ENCODE measurements at places on chromosomes 5 and 9. TPM values are rescaled to one million over a fixed set of nuclear protein-coding genes. Genes with fewer than 3 reads are reported as not detected.

The AFAP1L1 gene
- 20.8 TPM for total RNA-seq

DNA sequence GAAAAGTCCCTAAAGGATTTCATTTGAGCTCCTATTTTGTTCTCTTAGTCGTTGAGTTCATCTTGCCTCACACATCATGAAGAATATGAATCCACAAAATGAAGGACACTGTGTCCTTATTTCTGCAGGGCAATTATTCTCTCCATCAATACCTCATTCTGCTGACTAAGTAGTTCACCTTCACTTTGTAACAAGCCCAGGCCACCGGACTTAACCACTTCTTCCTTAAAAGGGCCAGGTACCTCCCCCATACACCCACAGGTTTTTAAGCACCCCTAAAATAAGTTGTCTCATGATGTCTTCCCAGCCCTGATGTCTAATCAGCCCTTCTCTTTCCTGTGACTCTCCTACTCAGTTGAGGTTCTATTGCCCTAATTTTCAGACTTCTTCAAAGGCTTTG is 67.1 kb upstream of the PLPP6 start:
- DNase-seq = no peak

DNA sequence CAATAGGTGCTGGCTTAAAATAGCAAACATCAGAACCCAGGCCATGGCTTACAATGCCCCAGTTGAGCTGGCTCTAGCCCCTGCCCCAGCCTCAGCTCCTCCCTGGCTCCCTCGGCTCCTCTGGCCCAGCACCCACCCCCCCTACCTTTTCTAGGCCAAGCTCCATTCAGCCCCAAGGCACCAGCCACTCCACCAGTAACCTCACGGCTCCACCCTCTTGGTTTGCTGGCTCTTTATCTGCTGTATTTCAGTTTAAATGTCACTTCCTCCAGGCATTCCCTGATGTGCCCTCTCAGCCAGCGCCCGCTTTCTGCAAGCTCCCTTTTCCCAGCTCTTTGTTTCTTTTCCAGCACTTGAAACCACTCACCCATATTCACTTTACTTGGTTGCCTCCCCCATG is 10.6 kb downstream of the C1QTNF2 start:
- no peak for DNase-seq

DNA sequence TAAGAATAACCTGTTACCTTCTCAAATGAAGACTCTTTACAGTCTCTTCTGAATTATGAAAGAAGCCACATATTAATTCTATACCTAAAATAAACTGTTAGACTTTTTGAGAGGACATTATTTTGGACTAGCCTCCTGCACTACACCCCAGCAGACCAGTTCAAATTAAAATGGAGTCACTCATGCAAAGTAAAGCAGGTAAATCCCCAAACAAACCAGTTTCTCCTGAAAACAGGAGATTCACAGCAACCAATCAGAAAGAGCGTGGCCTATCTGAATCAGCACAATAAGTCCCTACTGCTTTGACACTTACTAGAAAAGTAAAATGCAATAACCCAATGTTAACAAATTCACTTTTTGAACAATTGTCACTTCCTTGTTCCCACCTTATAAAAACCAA is 58.8 kb downstream of the PTBP3 start:
- no peak for DNase-seq

- DNase-seq = no peak
Observed at GRCh38 chr5:100479079-100479688, 56.0 kb upstream of the FAM174A start.

The EIF4E1B gene
- not detected for total RNA-seq

DNA sequence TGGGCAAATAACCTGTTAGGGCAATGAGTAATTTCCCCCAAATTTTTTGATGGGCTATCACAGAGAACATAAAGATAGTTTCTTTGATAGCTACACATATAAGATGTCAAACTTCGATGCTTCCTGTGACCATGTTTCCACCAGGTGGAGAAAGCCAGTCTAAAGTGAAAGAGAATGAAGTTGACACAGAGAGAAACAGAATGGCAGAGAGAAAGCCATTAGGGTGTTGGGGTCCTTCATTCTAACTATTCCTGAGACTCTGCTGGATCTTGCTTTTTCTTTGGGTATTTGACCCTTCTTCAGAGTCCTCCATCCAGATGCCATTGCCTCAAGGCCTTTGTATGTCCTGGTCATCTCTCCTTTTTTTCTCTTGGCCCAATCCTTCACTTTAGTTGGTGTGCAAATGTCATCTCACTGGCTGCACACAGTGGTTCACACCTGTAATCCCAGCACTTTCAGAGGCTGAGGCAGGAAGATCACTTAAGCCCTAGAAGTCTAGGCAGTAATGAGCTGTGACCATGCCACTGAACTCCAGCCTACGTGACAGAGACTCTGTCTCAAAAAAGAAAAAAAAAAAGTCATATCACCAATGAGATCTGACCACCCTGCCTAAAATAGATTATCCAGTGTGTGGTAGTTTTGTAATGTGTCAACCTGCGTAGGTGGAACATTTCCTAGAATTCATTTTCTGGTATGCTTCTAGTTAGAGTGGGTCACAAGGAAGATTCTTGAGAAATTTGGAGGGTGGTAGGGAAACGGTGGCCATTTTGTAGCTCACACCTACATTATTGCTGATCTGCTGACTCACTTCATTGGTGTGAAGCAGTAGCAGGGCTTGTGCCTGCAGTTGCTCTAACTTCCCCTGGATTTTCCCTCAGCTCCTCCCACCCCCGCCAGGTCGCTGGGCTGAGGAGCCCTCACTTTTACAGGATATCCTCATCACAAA is 20.8 kb upstream of the KIF2A start:
- no peak for DNase-seq

DNA sequence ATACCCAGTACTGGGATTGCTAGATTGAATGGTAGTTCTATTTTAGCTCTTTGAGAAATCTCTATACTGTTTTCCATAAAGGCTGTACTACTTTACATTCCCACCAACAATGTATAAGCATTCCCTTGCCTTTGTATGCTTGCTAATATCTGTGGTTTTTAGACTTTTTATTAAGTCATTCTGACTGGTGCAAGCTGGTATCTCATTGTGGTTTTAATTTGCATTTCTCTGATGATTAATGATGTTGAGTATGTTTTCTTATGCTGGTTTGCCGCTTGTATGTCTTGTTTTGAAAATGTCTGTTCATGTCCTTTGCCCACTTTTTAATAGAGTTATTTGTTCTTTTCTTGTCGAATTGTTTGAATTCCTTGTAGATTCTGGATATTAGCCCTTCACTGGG is 512.7 kb upstream of the PAPPA start:
- DNase-seq = no peak

DNA sequence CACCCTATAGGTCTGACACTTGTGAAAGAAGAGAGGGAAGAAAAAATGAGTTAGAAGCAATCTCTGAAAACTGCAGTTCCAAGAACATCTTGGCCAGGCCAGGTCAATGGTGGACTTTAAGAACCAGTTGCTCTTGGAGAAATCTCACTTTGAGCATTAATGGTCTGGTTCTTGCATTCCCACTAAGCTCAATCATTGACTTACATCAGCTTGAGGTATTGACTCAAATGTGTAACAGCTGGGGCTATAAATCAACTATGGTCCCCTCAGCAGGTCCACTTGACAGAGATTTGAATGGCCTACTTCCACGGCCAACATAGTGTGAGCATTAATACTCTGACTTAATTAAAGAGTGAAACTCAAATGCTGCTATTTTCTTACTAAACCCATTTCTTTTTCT is 357.8 kb upstream of the RGMB start:
- DNase-seq = no peak

The PDGFRB gene
- total RNA-seq = 90.9 TPM

DNA sequence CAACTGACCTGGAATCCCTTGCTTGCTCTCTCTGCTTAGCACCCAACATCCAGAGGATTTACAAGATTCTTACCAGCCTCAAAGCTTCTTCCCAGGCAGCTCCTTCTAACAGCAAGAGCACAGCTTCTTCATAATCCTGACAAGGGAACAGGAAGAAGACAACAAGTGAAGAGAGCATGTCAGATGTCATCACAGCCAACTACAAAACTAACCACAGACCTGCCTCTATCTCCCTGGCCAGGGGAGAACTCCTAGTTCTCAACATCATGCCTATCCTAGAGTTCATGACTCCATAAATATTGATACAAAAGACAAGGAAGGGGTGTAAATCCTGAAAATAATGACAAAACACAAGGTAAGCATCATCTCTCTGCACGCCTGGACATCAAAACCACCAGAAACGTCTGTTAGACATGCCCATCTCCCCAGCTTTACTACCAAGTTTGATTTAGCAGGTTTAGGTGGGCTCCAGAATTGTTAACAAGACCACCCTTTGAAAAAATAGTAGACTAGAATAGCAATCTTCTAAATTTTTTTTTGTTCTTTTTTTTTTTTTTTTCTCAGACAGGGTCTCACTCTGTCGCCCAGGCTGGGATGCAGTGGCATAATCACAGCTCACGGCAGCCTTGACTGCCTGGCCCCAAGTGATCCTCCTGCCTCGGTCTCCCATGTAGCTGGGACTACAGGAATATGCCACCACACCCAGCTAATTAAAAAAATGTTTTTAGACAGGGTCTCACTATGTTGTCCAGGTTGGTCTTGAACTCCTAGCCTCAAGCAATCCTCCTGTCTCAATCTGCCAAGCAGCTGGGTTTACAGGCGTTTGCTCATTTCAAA is 20.2 kb downstream of the ACTL7A start:
- DNase-seq = no peak

- DNase-seq = no peak
Observed at GRCh38 chr5:118156181-118156580, 832.2 kb downstream of the DTWD2 start.

GRCh38 chr5:111214052-111214742 is 10.0 kb upstream of the CAMK4 start:
- no peak for DNase-seq

- no peak for DNase-seq
Observed at GRCh38 chr5:1840741-1841521, 39.7 kb downstream of the NDUFS6 start.

The AK8 gene
- 1.1 TPM for total RNA-seq

The SLF1 gene
- 11.0 TPM for total RNA-seq

- no peak for DNase-seq
Observed at GRCh38 chr5:172607213-172607793, 33.8 kb upstream of the NEURL1B start.
